IMR-90 (cell line): ENCODE measurements at places on chromosomes 16 and 17. TPM values are rescaled to one million over a fixed set of nuclear protein-coding genes. Genes with fewer than 3 reads are reported as not detected.

DNA sequence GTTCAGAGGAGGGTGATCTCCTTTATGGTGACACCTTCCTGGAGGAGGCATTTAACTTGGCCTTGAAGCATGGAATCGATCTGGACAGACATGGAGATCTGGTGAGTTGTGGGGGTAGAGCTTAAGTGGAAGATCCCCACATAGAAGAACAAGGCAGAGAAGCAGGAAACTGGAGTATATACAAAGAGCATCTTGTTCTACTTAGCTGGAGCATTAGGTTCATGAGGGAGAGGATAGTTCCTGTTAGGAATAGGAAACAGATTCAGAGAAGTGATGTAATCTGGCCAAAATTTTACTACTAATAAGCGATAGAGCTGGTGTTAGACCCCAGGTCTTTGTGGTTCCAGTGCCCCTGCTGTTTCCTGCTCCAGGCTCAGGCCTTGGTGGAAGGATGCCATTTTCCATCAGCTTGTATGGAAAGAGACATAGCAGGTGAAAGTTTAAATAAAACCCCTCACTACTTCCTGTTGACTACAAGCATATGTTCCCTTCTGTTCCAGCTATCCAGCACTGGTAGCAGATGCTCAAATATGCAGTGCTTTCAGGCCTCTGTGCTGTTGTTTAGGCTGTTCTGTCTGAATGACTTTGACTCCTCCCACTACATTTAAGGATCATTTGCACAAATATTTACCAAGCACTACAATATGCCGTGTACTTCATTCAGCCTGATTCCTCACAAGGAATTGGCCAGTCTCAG, 9.4 kb downstream of the RPAIN start:
- DNase-seq: peak; percentile 32

GRCh38 chr17:80846932-80847331, 144.7 kb upstream of the CHMP6 start:
- DNase-seq: no peak

Gene KRT17
- total RNA-seq: 2.5 TPM in 2 replicates

Gene CYGB
- 1.3 and 1.7 TPM in 2 replicates for total RNA-seq

DNA sequence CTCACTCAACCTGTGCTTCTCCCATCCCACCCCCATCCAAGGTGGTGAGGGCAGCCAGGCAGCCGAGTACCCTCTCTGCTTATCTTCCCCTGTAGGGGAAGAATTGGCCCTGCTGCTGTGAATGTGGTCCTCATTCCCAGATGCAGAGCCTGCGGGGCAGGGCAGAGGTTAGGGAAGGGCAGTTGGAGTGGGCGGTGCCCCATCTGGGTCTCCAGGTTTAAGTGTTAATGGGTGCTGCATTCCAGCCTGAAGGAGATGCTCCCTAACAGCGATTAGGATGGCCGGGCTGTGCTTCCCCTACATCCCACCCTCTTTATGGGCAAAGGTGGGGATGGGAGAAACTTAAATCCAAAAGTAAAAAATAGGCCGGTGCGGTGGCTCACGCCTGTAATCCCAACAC, 12.1 kb downstream of the TMEM95 start:
- no peak for DNase-seq

DNA sequence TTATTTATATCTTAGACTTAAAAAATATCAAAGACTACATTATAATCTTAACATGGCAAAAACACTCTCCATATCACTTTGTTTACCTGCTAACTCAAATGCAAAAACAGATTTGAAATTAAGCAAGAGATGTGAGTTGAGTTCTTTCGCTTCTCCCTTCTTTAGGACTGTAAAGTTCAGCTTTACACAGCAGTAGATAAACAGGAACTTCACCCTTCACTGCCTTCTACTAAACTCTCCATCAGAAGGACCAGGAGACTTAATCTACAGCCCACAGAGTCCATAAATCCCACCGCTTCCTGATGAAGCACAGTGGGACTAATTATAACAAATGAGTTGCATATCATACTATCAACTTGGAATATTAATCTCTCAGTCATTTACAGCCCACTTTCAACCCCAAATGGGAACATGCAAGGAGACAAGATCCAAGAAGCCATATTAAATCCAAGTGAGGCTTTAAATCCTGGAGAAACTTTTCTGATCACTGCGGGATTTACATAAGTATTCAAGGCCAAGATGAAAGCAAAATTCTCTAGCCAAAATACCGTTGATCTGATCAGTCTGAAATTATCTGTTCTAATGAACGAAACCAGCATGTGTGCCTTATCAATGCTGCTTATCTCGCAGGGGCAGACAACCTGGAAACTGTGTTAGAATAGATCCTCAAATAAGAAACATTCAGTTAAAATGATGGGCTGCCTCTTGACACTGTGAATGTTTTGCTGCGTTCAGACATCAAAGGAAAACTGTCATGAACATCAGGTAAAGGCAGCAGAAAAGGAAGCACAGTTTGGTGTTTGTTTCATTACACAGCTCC, 1.6 kb downstream of the AMFR start:
- no peak for DNase-seq

DNA sequence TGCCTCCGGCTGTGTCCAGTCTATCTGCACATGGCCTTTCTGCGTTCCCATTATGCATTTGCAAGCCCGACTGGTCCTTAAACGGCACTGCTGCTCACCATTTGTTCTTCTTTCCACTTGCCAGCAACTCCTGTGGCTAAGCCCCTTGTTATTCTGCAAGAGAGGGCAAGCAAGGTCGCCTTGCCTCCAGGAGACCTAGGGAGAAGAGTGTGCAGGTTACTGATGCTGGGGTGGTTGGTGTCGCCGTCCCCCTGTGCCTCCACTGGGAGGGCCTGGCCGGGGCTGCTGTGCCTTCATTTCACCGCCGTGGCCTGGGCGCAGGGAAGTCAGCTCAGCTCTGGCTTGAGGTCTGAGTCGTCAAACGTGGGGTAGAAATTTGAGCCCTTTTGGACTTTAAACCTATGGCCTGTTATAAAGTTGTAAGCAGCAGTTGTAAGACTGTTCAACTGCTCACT, 12.7 kb downstream of the SLC6A4 start:
- no peak for DNase-seq

- no peak for DNase-seq
These were observed 62.7 kb downstream of the RBFOX3 start for GRCh38 chr17:79548116-79548515.

Gene FOXN1
- total RNA-seq: not detected in 2 replicates

Gene TP53TG3D
- not detected in 2 replicates for total RNA-seq

GRCh38 chr17:61219460-61219859, 180.2 kb upstream of the TBX2 start:
- peak; percentile 77 for DNase-seq

- no peak for DNase-seq
These were observed 190.4 kb downstream of the WWOX start for GRCh38 chr16:78289844-78290277.

DNA sequence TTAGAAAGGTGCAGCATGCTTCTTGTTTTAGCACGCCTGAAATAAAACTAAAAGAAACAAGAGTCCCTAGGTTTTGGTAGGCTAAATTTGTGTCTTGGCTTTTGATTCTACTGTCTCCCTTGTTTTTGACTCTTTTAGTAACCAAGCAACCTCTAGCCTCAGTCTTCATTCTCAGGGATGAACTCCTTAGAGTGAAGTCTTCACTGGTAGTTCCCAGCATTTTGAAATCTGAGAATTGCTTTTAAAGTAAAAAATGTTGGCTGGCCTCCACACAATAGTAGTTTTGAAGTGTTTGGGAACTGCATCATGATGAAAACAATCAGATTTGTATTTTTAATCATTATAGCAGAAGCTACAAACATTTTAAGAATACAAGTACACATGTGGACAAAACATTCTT, 6.1 kb upstream of the CDR2 start:
- peak; percentile 60 for DNase-seq

Gene SOCS3
- total RNA-seq: 19.7 and 19.9 TPM in 2 replicates

DNA sequence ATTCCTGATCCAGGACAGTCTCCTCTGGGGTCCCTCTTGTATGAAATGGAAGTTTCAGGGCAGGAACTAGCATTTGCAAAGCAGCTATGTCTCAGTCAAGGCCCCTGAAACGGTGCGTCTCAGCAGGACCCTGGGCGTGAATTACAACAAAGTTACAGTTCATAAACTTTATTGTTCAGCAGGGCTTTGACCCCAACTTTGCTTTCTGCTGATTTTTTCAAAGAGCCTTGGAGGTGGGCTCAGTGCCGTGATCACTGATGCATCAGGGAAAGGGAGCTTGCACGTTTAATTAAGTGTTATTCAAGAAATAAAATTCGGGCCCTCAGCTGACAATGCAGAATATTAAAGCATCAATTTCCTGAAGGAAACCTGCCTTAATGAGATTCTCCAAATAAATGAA, 260.1 kb upstream of the C16orf82 start:
- no peak for DNase-seq

DNA sequence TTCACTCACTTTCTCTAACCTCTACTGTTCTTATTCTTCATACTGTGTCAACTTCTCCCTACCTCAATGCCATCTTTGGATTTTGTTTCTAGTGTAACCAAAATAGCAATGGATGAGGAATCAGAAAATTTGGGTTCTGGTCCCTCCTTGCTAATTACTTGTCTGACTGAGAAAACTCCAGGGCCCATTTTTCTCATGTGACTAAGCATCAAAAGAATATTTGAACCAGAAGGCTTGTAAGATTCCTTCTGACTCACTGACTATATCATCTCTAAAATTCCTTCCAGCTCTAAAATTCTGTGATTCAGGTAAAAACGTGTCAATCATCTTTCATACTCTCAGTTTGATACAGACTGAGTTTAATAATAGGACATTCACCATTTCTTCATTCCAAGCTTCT, 57.9 kb downstream of the BRIP1 start:
- DNase-seq: peak; percentile 74

Gene TCAP
- total RNA-seq: under 0.01 TPM in 2 replicates

DNA sequence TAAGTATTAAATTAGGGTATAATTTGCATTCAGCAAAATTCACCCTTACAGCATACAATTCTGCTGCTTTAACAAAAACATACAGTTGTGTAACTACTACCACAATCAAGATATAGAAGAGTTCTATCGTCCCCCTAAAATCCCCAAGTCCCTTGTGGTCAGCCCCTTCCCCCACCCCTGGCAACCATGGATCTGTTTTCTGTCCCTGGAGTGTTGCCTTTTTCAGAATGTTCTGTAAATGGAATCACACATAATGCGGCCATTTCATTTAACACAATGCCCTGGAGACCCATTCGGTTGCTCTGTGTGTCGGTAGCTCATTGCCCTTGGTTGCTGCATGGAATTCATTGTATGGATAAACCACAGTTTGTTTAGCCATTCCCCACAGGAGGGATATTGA, 190.2 kb downstream of the IRX5 start:
- no peak for DNase-seq

- no peak for DNase-seq
These were observed 96.2 kb upstream of the DNAH17 start for GRCh38 chr17:78673395-78673794.

Gene HCRT
- not detected in 2 replicates for total RNA-seq

- peak; percentile 86 for DNase-seq
These were observed 3.6 kb upstream of the LITAFD start for GRCh38 chr16:8878523-8878911.

DNA sequence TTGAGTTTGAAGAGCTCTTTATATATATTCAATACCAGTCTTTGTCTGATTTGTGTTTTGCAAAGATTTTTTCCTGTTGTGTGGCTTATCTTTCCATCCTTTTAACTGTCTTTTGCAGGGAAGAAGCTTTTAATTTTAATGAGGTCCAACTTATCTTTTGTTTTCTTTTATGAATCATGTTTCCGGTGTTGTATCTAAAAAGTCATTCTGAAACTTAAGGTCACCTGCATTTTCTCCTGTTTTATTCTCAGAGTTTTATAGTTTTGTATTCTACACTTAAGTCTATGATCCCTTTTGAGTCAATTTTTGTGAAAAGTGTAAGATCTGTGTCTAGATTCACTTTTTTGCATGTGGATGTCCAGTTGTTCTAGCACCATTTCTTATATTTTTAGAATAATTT, 24.6 kb upstream of the COX10 start:
- no peak for DNase-seq

DNA sequence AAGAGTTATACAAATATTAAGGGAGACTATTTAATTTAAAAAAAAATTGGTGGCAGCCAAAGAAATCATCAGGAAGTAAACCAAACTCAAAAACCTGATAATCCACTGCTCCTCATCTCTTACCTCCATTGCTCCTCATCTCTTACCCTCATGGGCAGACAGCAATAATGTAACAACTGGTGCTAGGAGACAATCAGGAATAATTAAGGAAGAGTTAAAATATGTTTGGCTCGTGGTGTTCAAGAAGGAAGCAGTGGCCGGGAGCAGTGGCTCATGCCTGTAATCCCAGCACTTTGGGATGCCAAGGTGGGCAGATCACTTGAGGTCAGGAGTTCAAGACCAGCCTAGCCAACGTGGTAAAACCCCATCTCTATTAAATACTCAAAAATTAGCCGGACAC, 18.1 kb downstream of the ERN1 start:
- DNase-seq: no peak

GRCh38 chr16:85891033-85891775, 7.8 kb upstream of the IRF8 start:
- peak; percentile 19 for DNase-seq

DNA sequence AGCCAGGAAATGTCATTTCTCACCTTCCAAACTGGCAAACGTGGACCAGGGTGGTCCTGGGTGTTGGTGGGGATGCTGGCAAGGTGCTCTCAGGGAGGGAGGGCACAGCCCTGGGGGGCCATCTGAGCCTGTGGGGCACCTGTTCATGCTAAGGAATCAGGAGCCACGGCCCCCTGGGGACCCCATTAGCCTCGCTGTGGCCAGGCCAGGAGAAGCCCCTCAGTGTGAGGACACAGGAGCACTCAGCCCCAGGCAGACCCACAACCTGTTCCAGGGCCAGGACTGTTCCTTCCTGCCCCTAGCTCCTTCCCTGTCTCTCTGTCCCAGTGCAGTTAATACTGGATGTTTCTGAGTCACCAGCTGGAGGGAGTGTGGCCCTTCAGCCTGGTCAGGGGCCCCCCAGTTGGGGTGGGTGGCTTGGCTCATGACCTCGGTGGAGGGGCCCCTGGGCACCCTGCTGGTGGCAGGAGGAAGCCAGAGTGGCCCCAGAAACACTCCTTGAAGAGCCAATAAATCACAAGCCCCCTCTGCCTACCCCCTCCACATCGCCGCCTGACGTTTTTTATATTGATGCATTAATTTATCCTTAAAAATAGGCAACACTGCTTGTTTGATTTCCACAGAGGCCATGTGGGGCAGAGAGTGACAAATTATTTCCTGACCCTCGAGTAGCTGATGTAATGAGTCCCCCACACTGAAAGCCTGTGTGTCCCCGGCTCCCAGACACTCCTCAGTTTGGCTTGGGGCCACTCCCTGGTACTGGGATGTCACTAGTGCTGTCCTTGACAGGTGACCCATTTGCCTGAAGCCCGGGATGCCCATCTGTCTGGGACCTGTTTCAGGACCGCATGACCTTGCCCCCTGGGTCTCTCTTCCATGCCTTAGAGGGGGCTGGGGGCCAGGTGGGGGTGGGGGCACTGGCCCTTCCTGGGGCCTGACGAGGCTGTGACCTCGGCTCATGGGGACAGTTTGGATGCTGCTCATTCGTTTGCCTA, 22.3 kb downstream of the ACTG1 start:
- no peak for DNase-seq

Gene SGSH
- total RNA-seq: 3.0 and 3.9 TPM in 2 replicates

Gene MYOCD
- 19.7 and 20.1 TPM in 2 replicates for total RNA-seq

GRCh38 chr17:43309505-43310332, 75.9 kb upstream of the RNU2-1 start:
- DNase-seq: no peak

- no peak for DNase-seq
These were observed 13.7 kb upstream of the WIPI1 start for GRCh38 chr17:68470961-68471360.

Gene HS3ST4
- total RNA-seq: not detected in 2 replicates
